ENCODE measurements at places on chromosomes 6 and 20.

DNA sequence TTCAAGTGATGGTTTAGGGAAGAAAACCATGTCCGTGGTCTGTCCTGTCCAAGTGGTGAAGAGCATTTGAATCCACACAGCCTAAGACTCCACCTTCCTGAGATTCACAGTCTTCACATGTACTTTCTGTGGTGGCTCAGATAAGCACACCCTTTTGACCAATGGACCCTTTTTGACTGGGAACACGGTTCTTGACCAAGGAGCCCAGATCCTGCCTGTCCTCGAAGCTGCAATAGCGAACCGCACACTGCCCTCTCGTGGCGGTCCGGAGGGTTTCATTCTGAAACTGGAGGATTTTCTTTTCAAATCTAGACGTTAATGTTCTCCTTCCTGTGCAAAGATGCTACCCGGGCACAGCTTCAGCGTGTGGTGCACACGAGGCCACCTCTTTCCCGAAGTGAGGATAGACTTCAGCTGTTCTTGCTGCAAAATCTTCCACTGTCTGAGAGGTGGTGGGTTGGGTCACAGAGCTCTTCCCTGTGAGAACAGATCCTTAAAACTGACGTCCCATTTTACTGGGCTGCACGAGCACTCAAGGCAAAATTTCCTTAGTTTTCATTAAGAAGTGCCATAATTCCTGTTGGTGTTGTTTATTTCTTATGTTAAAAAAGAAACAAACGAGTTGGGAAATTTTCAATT, 90.5 kb downstream of the SYNJ2 start:
- DNase-seq, result peak; percentile 45

DNA sequence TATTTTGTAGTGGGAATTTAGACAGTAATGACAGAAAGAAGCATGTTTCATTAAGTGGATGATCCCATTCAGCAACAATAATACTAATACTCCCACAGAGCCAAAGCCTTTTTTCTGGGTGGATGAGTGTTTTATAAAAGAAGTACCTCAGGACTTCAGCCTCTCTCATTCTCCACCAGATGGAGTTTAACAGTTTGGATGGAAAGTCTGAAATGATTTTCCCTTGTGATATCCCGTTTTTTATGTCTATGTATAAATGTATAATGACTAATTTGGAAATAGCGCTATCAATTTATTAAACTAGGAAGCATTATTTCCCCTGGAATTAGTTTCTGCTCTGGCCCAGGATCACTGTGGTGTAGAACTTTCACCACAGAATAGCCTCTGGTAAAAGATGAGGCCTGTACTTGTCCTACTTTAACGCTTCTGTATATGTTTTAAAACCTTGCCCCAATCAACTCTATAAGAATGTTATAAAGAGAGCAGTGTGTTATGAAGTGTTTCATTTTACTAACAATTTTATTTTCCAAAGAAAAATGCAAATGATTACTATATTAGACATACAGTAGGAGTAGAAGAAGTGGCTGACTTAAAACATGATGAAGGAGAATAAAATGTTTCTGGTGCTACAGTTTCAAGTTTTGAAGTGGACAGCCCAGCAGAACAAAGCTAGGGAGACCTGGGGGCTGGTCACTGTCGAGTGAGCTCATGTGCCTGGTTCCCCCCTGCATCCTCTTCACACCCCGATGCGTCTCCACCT, 135.6 kb downstream of the HIVEP1 start:
- no peak for DNase-seq

GRCh38 chr6:135493218-135493961, 4.2 kb downstream of the AHI1 start:
- DNase-seq, result no peak

DNA sequence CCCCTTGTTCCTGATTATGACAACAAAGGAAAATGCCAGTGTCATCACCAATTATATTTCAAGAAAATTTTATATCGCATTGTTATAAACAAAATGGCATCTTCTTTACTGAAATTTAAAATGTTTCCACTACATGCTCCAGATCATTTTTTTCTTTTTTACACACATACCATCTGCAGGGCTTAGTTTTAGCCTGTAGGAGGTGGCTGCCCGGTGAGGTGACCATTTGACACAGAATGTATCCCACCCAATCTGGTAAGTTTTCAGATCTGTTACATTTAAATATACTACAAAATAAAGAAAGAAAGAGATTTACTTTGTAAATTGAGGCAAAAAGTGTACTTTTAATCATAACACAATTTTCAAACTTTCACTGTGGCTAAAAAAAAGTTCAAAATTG, 81.8 kb downstream of the COL12A1 start:
- no peak for DNase-seq

GRCh38 chr6:146357578-146358430, 185.8 kb upstream of the RAB32 start:
- peak; percentile 76 for DNase-seq

- no peak for DNase-seq
These were observed 116.2 kb downstream of the ISM1 start for GRCh38 chr20:13337090-13337784.

DNA sequence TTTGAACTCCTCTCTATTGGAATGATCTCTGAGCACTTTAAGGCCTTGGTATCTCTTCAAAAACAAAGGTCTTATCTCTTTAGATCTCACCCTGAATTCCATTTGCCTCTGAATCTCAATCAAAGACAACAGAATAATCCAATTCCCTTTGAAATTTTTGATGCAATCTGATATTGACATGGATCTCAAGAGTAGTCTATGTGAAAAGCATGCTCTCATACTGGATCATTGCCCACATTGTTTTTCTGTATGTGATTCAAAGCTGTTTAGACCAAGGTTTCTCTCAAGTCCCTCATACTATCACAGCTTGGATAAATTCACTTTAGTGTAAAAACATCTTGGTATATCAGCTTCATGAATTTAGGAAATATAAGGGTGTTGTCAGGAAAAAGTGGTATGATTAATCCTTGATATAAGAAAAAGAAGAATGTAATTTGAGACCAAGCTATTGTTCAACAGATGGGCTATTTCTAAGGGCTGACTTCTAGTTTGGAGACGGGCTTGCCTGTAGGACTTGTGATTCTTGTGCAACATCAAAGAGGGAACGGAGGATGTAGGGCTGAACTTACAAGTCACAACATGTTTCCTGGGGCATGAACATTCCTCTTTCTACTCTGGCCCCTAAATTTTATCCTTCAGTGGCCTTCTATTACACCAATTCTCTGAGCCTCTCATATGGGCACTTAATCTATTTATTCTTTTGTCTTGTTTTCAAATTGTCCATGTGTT, 77.9 kb upstream of the CITED2 start:
- DNase-seq, result peak; percentile 73

DNA sequence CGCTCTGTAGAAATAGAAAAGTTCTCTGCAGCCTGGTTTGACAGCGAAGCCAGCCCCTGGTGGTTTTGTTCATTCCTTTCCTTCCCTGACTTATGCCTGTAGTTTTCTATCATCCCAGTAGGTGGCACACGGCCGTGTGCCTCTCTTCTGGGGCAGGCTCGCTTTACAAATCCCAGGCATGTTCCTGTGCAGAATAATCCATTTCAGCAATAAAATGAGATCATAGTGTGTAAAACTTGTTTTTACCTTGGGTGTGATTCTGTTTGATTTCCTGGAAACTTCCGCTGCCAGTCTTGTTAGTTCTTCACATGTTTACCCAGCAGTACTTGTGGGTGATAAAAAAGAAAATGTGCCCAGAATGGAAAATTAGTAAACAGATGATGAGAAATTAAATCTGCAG, 7.4 kb upstream of the INSM1 start:
- DNase-seq, result peak; percentile 57

Data from MV-4-11 (cell line).